ENCODE measurements at places on chromosomes 7 and 10.

DNA sequence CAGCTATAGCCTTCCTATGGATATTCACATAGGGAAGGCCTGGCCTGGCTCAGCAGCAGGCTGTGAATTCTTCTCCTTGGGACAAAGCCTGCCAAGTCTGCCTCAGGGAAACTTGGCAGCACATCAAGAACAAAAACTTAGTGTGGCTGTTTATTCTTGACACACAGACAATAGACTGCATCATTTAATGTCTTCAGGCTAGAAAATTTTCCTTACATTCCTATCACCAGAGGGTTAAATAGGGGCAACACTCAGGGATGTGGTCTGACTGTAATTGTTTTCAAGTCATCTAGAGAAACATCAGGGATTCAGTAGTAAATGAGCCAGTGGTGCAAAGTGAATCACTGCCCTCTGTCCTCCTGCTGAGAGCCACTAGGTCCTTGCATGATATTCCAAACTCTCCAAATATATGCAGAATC is 137.3 kb downstream of the SEMA3C start:
- DNase-seq = no peak

DNA sequence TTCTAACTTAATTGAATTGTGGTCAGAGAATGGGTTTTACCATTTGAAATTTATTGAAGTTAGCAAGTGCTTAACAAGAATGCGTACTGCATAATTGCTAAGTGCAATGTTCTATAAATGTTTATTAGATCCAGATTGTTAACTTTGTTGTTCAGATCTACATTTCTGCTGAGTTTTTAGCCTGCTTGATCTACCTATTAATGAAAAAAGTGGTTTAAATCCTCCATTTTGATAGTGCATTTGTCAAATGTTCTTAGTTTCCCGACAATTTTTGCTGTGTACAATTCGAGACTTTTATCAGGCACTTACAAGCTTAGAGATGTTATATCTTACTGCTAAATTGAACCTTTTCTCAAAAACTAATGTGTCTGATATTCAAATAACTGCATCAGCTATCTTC is 156.4 kb upstream of the ADCY1 start:
- DNase-seq = no peak

DNA sequence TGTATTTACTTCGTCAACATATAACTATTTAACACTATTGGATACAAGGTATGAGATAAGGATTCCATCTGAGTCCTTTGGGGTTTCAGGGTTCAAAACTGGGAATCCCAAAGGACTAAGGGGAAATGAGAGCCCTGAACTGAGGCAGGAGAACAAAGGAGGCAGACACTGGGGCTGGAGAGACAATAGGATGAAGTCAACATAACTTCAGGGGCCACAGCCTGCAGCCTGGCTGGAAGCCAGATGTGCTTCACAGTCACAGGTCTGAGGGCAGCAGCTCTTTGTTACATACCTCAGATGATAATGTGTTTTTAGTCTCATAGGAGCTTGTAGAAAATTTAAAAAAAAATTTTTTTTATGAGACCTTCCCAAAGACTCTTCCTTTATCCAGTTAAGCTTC is 73.3 kb downstream of the NRF1 start:
- no peak for DNase-seq

- no peak for DNase-seq
Observed at GRCh38 chr10:52379287-52379686, 65.2 kb downstream of the DKK1 start.

DNA sequence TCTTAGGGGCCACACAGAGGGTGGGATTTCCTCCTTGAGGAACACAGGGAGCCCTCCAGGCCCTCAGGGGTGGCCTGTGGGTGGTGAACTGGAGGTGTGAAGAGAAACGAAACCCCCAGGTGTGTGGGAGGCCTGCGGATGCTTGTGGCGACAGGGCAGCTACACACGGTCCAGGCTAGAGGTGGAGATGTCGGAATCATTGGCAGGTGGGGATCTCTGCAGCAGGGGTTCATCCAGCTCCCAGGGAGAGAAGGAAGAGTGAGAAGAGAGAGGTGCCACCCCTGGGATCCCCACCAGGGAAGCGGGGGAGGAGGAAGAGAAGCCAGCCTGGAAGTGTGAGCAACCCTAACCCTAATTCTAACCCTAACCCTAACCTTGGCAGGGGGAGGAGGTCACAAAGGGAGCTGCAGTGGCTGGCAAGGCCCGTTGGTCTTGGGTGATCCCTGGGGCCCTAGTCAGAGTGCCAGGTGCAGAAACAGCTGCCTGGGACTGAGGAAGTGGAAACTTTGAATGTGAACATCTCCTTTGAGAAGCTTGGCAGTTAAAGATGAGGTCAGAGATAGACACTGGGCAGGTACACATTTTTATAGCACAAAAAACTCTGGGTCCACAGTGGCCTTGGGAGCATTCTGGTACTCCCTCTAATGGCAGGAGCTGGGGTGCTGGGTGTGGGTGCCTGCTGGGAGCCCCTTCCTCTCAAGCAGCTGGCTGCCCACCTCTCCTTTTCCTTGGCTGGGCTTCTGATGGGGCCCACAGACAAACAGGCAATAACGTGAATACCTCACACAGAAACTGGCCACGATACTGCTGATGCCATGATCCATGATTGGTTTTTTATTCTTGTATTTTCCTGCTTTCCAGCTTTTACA is 6.8 kb upstream of the AEBP1 start:
- no peak for DNase-seq

- DNase-seq = peak; percentile 21
Observed at GRCh38 chr7:151520419-151521261, 945 bp upstream of the RHEB start.

GRCh38 chr10:119931871-119932270 is 39.3 kb downstream of the SEC23IP start:
- DNase-seq = no peak
